ENCODE measurements at places on chromosomes 1 and 21.

- no peak for DNase-seq
Observed at GRCh38 chr1:93552741-93553455, 105.0 kb downstream of the FNBP1L start.

DNA sequence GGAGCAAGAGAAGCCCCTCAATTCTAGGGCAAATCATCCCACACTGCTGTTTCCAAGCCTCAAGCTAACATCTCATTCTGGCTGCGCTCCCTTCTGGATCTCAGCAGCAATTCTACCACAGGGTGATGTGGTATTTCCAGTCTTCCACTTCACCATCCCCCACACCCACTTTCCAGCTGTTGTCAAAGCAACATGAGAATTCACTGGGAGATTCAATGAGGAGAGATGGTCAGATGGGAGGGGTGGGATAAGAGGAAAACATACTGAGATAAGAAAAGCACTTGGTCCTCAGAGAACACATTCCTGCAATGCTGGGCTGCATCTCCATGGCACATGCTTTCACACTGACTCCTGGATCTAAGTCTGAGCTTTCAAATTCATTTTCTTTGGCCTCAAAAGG lies 47.3 kb upstream of the LRRC52 start:
- no peak for DNase-seq

GRCh38 chr1:42931911-42932422 lies 26.7 kb downstream of the SLC2A1 start:
- DNase-seq, result peak; percentile 83

- no peak for DNase-seq
Observed at GRCh38 chr21:25054689-25055088, 552.6 kb downstream of the MRPL39 start.

GRCh38 chr1:31295874-31296485 lies 608 bp downstream of the SNRNP40 start:
- no peak for DNase-seq

Data from effector memory CD8-positive, alpha-beta T cell (primary cell).